ENCODE measurements at places on chromosomes 2 and 18.

- DNase-seq = no peak
These were observed 611.1 kb upstream of the FANCL start for GRCh38 chr2:58852243-58852642.

- no peak for DNase-seq
These were observed 512.9 kb upstream of the ZEB2 start for GRCh38 chr2:145032791-145033190.

DNA sequence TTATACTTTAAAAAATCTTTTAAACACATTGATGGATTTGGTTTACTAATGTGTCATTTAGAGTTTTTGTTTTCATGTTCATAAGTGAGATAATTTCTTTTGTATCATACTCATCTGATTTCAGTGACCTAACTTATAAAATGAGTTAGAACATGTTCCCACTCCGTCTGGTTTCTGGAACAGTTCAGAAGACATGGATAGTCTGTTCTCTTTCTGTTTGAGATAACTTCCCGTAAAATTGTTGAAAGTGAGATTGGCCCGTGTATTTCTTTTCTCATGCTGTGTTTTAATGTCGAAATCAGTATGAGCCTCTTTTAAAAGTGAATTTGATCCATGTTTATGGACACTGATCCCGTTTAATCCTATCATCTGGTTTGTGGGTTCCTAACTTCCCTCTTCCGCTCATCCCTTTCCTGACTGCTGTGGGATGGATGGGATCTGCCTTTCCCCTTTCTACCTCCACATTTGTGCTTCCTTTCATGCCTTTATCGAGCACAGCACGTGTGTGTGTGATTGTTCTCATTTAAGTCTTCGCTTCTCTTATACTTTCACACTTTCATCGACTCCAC is 78.9 kb downstream of the COPS8 start:
- no peak for DNase-seq

DNA sequence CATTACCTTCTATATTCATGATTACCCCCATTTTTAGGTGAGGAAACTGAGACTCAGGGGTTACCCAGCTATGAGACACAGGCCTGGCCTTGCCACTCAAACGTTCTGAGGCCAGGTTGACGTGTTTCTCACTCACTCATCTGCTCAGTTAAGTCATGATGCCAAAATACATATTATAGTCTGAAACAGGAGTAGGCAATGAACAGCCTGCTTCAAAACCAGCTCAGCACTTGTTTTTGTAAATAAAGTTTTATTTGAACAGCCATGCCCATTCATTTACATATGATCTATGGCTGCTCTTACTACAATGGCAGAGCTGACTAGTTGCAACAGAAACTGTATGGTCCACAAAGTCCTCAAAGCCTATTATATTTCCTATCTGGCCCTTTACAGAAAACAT is 74.1 kb upstream of the SMAD2 start:
- DNase-seq = no peak

- DNase-seq = no peak
These were observed 169.2 kb upstream of the NABP1 start for GRCh38 chr2:191508738-191509137.

GRCh38 chr2:233273120-233273519 is 21.6 kb downstream of the ATG16L1 start:
- no peak for DNase-seq

- no peak for DNase-seq
These were observed 163.1 kb upstream of the PID1 start for GRCh38 chr2:229434187-229434586.

DNA sequence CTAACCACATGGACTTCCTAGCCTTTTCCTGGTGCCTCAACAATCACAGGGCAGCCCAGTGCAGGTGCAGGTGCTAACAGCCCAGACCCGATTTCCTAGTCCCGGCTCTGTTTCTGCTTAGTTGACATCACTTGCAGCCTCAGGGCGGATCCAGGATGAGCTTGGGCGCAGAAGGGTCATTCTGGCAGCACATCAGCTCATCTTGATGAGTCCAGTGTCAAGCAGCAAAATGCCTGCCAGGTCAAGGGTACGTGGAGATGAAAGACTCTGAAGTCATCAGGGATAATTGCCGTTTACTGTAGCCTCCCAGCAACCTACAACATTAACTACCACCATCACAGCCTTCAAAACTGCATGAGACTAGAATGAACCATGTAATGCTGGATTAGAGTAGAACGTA is 39.4 kb upstream of the EFHD1 start:
- DNase-seq = no peak

GRCh38 chr2:234139755-234140154 is 89.3 kb downstream of the SPP2 start:
- no peak for DNase-seq

GRCh38 chr2:63654959-63655358 is 66.2 kb downstream of the MDH1 start:
- no peak for DNase-seq

- peak; percentile 77 for DNase-seq
These were observed at the start of gene SNRNP27 for GRCh38 chr2:69893684-69894551. TSS of gene SNRNP27 (plus strand) at chr2:69893956. CDS start at chr2:69893985, 29 bp downstream.

DNA sequence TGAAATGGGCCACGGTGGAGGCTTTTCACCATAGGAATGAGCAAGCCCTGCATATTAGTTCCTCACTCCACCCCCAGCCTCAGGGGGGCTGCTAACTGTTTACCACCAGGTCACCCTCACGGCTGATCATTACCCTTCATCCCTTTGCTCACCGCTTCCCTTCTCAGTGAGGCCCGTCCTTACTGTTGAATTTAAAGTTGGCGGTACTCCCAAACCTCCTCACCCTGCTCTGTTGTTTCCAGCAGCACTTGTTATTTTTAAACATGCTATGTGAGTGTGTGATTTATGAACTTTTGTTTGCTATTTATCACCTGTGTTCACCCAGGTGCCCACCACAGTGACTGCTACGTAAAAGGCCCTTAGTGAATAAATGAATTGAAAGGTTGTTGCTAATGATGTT is 243.6 kb downstream of the ZNF407 start:
- DNase-seq = no peak

GRCh38 chr2:169468841-169469240 is 10.5 kb upstream of the BBS5 start:
- no peak for DNase-seq

GRCh38 chr2:206838690-206839089 is 73.3 kb downstream of the FASTKD2 start:
- DNase-seq = no peak

- no peak for DNase-seq
These were observed 7.5 kb upstream of the SERPINB13 start for GRCh38 chr18:63579616-63580015.

DNA sequence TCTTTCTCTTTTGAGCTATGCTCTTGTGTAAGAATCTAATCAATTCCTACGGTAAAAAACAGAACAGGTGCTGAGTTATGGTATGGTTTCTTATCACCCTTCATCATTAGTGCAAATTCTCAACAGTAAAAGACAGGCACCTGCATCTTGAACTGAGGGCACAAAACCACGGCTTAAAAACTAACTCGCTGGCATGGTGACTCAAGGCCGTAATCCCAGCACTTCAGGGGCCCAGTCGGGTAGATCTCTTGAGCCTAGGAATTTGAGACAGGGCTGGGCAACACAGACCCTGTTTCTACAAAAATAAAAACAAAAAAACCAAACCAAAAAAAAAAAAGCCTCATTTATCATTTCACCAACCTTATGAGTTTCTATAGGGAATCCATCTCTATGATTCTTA is 33.3 kb downstream of the THAP4 start:
- DNase-seq = no peak

GRCh38 chr2:212311807-212312404 is 226.7 kb downstream of the ERBB4 start:
- DNase-seq = no peak

DNA sequence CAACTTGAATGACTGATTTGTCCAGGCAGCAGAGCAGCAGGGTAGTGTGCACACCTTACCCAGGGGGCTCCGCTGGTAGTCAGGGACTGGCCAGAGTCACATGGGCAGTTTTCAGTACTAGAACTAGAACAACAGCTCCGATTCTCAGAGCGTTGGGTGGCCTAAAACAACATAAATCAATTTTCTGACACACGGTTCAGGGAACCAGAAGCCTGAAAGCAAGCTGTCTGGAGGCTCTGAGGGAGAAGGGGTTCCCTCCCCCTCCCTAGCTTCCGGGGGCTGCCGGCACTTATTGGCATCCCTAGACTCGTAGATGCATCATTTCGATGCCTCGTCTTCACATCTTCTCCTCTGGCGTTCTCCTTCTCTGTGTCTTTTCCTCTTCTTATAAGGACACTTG is 13.4 kb upstream of the ITGB6 start:
- no peak for DNase-seq
